ENCODE measurements at places on chromosomes 5 and 9. TPM values are rescaled to one million over a fixed set of nuclear protein-coding genes. Genes with fewer than 3 reads are reported as not detected.
A peak's percentile ranks its signal among the peaks of the same experiment; 100 is the strongest.

GRCh38 chr9:33153666-33154065, 13.5 kb downstream of the B4GALT1 start:
- H3K36me3 ChIP-seq = no peaks in the 10 kb centered on the region
- no peak for DNase-seq
- H3K4me3 ChIP-seq = no peak overlapping the region
- peaks cover 37% of the 10 kb centered on the region for H3K4me1 ChIP-seq

DNA sequence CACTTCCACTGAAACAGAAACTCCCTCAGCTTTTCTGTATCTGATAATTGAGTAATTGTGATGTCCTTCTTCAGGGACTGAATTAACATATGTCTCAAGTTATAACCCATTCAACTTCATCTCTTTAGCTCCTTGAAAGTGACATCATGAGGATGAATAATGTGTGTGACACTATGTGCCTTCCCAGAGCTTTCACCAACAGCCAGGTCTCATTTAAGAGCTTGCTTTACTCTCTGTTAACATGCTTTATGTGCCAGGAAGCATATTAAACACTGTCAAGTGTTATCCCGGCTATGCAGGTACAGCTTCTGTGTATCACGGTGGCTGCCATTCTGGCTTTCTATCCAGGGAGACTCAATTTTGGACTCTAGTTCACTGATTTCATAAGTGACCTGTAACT, 799.9 kb downstream of the CDH12 start:
- H3K27ac ChIP-seq = no peak overlapping the region
- H3K4me1 ChIP-seq = no peaks in the 10 kb centered on the region
- no peaks in the 10 kb centered on the region for H3K27me3 ChIP-seq
- DNase-seq = no peak
- H3K36me3 ChIP-seq = no peaks in the 10 kb centered on the region

Gene RNF224
- total RNA-seq = 0.30 TPM

DNA sequence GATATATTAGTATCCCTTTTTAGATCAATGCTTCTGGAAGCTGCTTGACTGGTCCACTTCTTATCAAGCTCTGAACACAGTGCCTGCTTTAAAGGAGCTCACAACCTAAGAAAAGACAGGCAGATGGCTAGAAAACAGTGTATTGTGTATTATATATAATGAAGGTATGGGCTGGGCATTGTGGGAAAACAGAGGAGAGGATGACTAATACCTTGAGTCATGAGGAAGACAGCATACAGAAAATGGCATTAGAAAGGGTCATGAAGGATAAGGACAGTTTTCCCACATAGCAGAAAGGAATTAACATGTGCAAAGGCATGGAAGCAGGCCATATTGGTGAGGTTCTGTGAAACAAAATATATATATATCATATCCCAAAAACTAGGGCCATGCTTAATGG, 309.6 kb downstream of the MLLT3 start:
- peaks cover 6% of the 10 kb centered on the region for H3K27me3 ChIP-seq
- no peak overlapping the region for H3K4me3 ChIP-seq
- no peaks in the 10 kb centered on the region for H3K36me3 ChIP-seq
- peaks cover 4% of the 10 kb centered on the region for H3K4me1 ChIP-seq

GRCh38 chr5:78549043-78549442, 99.5 kb downstream of the LHFPL2 start:
- no peak overlapping the region for H3K4me3 ChIP-seq
- no peaks in the 10 kb centered on the region for H3K4me1 ChIP-seq
- H3K27me3 ChIP-seq = no peaks in the 10 kb centered on the region
- DNase-seq = no peak

GRCh38 chr5:91174396-91174795, 208.7 kb downstream of the ARRDC3 start:
- no peak for DNase-seq
- no peak overlapping the region for H3K4me3 ChIP-seq
- H3K4me1 ChIP-seq = no peaks in the 10 kb centered on the region
- no peaks in the 10 kb centered on the region for H3K27me3 ChIP-seq
- H3K36me3 ChIP-seq = no peaks in the 10 kb centered on the region

- no peak overlapping the region for H3K4me3 ChIP-seq
- H3K27ac ChIP-seq = no peak overlapping the region
- H3K36me3 ChIP-seq = no peaks in the 10 kb centered on the region
Measured at GRCh38 chr5:4862500-4862899, 277.6 kb upstream of the ADAMTS16 start.

DNA sequence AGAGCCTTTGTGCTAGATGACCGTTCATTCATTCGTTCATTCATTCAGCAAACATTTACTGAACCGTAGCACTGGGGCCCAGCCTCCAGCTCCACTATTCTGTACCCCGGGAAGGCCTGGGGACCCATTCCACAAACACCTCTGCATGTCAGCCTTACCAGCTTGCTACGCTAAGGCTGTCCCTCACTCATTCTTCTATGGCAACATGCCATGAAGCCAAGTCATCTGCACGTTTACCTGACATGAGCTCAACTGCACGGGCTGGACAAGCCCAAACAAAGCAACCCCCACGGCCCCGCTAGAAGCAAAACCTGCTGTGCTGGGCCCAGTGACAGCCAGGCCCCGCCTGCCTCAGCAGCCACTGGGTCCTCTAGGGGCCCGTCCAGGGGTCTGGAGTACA, 6.0 kb downstream of the CEL start:
- DNase-seq = no peak
- H3K4me1 ChIP-seq = no peaks in the 10 kb centered on the region

DNA sequence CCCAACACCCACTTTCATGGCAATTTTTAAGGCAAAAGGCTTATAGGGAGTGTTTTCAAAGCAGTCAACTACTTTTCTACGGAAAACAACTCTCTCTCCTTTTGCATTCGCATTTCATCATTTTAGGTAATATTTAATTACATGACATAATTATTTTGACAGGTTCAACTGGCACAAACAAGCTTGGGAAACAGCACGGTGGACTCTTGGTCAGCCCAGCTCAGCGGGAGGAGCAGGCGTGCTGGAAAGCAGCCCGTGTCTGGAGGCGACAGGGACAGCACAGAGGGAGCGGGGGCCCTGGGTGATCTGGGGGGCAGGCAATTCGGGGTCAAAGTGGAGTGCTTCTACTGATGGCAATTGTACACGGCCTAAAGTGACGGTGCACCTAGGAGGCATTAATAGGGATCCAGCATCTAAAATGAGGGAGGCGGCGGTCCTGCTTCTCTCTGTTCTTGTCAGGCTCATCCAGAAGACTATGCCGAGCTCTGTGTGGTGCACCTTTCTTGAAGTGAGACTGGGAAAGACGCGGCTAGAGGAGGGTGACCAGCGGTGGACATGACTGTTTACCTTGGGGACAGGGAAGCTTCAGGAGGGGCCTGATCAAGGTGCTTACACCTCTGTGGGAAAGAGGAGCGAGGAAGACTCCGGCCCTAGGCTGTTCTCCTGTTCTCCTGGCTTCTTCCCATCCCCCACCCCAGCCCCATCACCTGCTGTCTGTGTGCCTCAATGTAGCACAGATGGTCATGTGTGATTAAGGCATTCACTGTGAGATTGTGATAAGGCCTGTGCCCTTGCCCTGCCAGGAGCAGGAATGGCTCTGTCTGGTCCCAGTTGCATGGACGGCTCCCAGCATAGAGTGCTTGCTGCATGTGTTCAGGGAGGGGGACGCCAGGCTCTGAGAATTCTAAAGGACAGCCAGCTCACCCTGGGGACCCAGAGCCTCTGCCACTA, 3.4 kb downstream of the MYMK start:
- DNase-seq = no peak
- no peaks in the 10 kb centered on the region for H3K36me3 ChIP-seq
- H3K27ac ChIP-seq = no peak overlapping the region
- no peaks in the 10 kb centered on the region for H3K27me3 ChIP-seq

DNA sequence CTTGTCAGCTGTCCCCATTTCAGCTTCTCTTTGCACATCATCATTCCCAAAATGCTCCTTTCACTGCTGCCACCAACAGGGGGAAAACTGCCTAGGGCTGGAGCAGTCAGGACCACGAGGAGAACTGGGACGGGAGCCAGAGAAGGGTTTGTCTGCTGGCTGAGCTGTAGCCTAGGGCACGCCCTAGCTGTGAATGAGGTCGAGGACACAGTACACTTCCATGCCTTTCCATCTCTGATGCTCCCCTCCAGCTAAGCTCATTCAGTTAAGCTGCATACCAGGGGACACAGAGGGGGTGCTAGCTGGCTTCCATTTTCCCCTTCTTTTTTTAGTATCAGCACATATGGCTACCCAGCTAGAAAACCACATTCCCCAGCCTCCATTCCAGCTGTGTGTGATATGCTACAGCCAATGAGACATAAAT, 64.7 kb downstream of the STK10 start:
- no peak overlapping the region for H3K4me3 ChIP-seq
- no peaks in the 10 kb centered on the region for H3K4me1 ChIP-seq
- no peaks in the 10 kb centered on the region for H3K27me3 ChIP-seq
- no peak for DNase-seq
- no peak overlapping the region for H3K27ac ChIP-seq

DNA sequence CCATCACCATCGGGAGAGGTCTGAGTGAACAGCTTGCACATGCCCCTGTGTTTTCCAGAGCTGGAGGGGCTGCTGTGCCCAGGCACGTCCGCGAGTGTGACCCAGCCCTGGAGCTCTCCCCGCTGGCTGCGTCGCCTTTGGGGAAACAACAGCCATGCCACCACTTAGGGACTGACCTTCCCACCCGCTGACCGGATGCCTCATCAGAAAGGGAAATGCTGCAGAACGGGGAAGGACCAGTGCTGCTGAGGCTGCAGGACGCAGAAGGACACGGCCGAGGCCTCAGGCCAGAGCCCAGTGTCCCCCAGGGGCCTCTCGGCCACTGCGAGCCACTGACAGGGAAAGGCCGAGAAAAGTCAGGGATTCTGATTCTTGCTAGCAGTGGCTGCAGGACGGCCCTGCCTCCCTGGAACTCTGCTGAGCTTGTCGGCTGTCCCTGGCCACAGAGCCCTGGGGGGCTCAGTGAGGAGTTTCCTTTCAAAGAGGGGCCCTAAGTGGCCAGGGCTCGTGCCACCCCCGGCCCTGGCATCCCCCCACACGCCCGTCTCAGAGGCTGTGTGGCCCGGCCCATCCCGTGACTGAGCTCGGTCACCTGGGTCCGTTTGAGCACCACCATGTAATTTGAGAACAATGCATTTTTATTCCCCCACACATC, 130.8 kb downstream of the ZNF354C start:
- no peak for DNase-seq
- H3K27ac ChIP-seq = no peak overlapping the region
- H3K4me3 ChIP-seq = no peak overlapping the region
- H3K27me3 ChIP-seq = no peaks in the 10 kb centered on the region
- H3K4me1 ChIP-seq = no peaks in the 10 kb centered on the region

- DNase-seq = peak; percentile 65
- H3K27me3 ChIP-seq = no peaks in the 10 kb centered on the region
- H3K4me1 ChIP-seq = peaks cover 9% of the 10 kb centered on the region
- no peak overlapping the region for H3K4me3 ChIP-seq
- no peak overlapping the region for H3K27ac ChIP-seq
Measured at GRCh38 chr5:135426102-135427082, 20.8 kb downstream of the DCANP1 start.

Gene ANKRD20A1
- 5.2 TPM for total RNA-seq

GRCh38 chr9:128689293-128689774, 312 bp downstream of the SET start:
- DNase-seq = no peak
- peaks cover 25% of the 10 kb centered on the region for H3K4me1 ChIP-seq
- peaks cover 36% of the 10 kb centered on the region for H3K36me3 ChIP-seq
- H3K27ac ChIP-seq = peak overlapping the region; percentile 92
- no peaks in the 10 kb centered on the region for H3K27me3 ChIP-seq

DNA sequence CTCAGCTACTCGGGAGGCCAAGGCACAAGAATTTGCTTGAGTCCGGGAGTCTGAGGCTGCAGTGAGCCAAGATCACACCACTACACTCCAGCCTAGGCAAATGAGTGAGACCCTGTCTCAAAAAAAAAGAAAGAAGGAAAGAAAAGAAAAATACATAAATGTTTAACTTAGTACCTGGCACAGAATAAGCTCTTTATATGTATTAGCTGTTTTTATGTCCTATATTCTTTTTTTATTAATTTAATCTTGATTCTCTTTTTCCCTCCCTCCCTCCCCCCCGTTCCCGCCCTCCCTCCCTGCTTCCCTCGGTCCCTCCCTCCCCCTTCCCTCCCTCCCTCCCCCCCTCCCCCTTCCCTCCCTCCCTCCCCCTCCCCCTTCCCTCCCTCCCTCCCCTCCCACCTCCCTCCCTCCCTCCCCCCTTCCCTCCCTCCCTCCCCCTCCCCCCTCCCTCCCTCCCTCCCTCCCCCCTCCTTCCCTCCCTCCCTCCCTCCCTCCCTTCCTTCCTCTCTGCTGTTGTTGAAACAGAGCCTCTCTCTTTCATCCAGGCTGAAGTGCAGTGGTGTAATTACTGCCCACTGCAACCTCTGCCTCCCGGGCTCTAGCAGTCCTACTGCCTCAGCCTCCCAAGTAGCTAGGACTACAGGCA, 135.8 kb upstream of the GRHPR start:
- no peak overlapping the region for H3K4me3 ChIP-seq
- H3K4me1 ChIP-seq = peaks cover 20% of the 10 kb centered on the region
- no peaks in the 10 kb centered on the region for H3K36me3 ChIP-seq
- no peak for DNase-seq

GRCh38 chr9:115770521-115770920, 383.1 kb upstream of the PAPPA start:
- DNase-seq = no peak
- no peaks in the 10 kb centered on the region for H3K36me3 ChIP-seq
- H3K27me3 ChIP-seq = peaks cover 2% of the 10 kb centered on the region
- no peak overlapping the region for H3K4me3 ChIP-seq

DNA sequence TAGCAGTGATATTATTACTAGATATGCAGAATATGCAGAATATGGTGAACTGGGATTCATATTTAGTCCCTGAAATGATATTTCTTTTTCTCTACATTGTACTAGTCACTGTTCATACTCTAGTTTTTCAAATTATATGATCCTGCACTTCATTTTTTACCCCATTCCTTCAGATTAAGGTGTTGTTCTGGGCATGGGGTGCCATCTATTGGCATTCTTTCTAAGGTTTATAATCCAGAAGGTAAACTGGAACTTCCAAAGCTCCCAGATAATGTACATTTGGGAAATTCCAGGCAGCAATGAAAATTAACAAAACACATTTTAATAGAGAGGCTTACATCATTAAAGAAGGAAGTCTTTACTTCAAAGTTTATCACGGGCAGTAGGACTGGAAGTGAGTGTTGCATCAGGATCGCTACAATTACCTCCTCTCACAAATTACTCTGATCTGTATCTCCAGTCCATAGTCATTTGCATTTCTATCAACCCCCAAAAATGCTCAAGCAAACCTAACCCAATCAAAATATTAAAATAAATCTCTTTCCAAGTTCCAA, 12.5 kb downstream of the RFX3 start:
- no peaks in the 10 kb centered on the region for H3K36me3 ChIP-seq
- no peaks in the 10 kb centered on the region for H3K27me3 ChIP-seq
- no peak for DNase-seq
- H3K4me3 ChIP-seq = no peak overlapping the region
- H3K4me1 ChIP-seq = peaks cover 7% of the 10 kb centered on the region

Gene LCN9
- not detected for total RNA-seq

Measured in HCT116 (cell line).